ENCODE measurements at places on chromosomes 12 and 14.

DNA sequence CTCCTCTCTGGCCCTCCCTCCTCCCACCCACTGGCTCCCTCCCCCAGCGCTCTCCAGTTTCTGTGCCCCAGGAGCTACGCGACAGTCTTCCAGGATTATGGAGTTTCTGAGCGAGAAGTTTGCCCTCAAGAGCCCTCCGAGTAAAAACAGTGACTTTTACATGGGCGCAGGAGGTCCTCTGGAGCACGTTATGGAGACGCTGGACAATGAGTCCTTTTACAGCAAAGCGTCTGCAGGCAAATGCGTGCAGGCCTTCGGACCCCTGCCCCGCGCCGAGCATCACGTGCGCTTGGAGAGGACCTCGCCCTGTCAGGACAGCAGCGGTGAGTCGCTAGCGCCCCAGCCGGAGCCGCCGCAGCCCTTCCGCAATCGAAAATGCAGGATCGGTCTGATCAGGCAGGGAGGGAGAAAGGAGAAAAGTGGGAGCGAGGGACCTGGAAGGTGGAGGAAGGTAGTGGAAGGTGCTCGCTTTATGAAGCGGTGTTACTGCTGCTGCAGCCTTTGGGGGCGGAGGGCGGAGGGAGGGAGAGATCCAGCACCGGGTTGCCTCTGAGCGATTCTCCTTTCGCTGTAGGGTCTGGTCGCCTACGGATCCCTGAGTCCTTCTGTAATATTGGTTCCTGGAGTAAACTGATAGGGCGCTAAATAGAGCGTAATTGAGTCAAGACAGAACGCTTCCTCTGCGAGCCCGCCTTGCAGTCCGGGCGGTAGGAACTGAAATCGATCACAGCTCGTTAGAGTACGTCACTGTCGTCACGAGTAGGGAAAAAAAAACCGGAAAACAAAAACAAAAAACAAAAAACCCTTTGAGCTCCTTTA lies at the start of gene ALX1:
Gene ALX1, plus strand, starts transcription at position 56 of the 819 bp plus-strand sequence. Its CDS starts 42 bp downstream, at position 98.
- DNase-seq, result no peak

DNA sequence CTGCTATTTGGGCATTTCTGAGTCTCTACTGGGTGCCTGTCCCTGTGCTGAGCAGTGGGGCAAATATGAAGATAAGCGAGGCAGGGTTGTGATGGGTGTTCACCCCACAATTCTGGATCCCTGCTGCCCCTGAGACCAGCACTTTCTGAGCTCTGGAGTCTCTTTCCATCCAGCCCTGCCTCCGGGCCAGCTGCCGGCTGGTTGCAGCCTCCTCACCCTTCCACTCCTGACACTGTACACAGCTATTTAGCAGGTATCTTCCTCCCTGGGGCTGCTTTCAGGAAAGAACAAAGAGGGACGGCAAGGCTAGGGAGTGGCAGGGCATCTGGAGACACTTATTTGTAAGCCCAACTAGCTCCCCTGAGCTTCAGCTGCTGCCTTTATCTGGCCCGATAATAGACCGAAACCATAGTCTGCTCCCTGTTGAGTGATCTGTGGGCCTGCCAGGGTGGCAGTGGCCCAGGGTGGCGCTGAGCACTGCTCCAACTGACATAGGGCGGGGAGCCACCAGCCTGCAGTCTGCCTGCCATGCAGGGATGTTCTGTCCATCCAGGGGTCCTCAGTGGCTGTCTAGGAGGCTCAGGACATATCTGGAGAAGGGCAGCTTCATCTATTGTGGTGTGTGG lies 7.6 kb upstream of the KRT80 start:
- DNase-seq, result no peak

DNA sequence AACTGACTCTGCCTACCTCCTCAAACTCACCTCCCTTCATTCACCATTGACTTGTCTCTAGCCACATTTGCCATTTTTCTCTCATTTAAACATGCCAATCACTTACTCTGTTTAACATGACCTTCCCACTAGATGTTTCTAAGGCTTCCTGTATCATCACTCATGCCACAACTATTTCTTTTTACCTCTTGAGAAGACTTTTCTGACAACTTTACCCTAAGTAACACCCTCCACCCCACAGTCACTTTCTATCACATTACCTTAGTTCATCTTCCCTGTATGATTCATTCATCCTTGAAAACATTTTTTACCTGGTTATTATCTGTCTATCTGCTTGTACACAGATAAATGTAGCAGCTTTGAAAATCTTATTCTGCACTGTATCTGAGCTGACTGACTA lies 19.4 kb downstream of the PLCZ1 start:
- DNase-seq, result no peak

- peak; percentile 6 for DNase-seq
These were observed 1.2 kb downstream of the FUT8 start for GRCh38 chr14:65413739-65414045.

DNA sequence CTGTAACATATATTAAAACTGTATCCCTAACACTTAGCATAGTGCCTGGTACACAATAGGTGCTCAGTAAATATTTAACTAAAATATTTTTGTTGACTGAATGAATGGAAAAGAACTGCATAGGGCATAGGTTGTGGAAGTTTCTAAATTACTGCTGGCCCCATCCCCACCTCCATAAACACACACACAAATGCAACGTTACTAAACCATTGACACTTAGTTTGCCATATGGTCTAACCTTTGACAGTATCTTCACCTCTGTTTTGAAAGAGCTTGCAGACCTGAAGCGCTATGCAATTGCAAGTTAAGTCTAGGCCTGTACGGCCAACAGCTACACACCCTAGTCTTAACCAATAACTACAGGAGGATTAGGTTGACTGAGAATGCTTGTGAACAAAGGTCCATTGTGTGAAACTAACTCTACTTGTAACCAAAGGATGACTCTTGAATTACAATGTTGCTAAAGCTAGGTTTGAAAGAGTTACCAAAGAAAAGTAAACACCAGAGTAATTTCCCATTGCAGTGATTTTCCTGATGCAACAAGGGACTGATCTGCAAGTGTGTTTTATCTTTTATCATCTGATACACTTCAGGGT lies 924 bp upstream of the MANSC1 start:
- DNase-seq, result no peak

DNA sequence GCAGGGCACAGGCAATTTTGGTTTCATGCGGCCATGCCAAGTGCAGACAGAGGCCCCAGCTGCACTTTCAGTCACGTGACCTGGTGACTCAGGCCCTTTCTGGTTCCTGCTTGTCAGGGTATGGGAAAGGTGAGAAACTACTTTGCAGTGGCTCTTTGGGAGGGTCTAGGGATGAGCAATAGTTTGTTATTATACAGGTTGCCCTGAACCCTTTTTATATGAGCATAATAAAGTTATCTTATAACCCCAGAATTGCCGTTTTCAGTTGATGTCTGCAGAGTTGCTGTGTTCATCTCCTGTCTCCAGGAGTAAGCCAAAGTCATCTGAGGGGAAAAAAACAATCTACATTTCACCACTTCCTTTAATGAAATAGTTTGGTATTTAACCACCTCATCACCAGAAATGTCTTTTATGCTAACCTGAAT lies 30.9 kb upstream of the EMP1 start:
- DNase-seq, result peak; percentile 90

GRCh38 chr12:50162230-50162629 lies 4.9 kb downstream of the CERS5 start:
- DNase-seq, result no peak

DNA sequence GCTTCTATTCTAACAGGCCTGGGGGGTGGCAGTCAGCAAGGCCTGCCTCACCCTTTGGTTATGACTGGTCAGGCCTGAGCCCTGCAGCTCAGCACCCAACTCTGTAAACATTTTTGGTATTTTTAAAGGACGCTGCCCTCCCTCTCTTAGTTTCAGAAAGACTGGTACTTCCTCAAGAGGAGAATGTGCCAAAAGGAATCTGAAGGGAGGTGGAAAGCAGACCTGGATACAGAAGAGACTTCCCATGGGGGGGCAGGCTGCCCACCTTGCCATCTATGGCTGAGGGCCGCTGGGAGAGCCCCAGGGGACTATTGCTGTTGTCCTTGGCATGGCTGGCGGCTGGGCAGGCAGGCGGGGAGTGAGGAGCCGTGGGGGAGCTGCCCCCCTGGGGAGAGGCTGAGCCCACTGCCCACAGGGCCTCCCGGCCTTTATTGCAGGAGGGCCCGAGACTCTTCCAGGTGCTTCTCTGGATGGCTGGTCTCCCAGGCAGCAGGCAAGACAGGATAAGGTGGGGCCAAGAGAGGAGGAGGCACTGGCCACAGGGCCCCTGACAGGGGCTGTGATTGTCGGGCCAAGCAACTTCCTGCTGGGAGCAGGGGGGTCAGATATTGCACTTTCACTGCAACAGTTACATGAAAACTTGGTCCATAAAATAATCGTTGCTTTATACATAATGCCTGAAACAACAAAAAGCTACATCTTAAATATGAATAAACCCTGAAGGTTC lies 3.5 kb downstream of the ARL6IP4 start:
- DNase-seq, result no peak

- DNase-seq, result no peak
These were observed 69.2 kb downstream of the NTN4 start for GRCh38 chr12:95721320-95721719.

DNA sequence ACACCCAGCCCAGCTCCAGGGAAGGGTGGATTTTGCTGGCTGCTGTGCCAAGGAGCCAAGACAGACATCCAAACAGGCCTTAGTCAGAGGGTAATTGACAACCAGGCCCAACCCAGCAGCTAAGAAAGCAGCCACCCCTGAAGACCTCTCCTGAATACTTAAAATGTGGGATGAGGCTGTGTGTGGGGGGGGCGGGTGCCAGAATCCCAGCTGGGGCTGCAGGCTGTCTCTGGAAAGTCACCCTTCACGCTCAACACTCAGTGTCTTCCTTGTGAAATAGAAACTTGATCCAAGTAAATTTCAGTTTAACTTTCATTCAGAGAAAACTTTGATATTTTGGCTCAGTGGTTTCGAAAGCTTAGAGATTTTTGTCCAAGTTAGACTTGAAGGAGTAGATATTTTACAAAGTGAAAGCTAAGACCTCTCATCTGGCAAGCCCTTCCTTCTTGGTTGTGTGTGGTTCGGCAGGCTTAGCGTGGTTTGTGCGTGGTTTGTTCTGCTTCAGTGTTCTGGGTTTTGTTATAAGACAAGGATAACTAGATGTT lies 5.1 kb downstream of the PAPLN start:
- DNase-seq, result no peak

- DNase-seq, result no peak
These were observed 7.9 kb downstream of the C14orf132 start for GRCh38 chr14:96047101-96047500.
